ENCODE measurements at places on chromosomes 6 and 20.

- peak; percentile 56 for DNase-seq
Observed at GRCh38 chr6:110566346-110567125, 90.1 kb upstream of the SLC22A16 start.

GRCh38 chr20:54475334-54476168 lies at the start of gene DOK5:
Gene DOK5, plus strand, starts transcription at chr20:54475593. Its CDS starts 354 bp downstream, at chr20:54475947.
- DNase-seq, result peak; percentile 75

DNA sequence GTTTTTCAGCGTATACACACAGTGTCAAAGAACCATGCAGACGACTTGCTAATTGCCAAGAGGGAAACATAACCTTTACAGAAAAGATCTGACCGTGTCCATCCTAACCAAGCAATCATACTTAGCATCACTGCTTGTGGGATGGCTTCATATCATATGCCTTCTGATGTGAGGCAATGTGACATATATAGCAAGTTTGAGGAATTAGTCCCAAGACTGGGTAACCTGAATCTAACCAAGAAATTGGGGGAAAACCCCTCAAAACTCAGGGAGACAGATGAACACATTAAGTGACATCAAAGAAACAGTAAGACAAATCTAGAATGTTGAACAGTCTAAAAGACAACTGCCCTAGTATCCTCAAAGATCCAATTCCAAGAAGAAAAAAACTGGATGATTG lies 18.4 kb downstream of the GNL1 start:
- DNase-seq, result no peak

DNA sequence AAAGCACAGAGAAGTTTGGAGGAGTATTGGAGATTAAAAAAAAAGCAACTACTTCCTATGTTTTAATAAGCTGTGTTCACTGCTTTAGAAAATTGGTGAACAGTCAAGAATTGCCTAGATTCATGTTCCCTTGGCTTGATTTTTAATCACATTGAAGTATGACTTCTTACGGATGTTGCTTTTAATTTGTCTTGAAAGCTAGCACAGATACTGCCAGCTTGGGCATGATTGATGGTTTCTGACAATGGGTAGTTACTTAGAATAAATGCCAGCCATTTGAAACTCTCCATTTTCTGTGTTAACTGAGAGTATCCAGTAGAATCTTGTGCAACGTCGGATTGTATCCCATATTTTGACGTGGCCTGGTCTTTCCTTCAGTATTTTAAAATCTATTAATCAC lies 178.0 kb downstream of the DTNBP1 start:
- no peak for DNase-seq

GRCh38 chr20:35598899-35599775 lies 16.5 kb upstream of the SPAG4 start:
- DNase-seq, result no peak
